ENCODE measurements at places on chromosomes 13 and 19.

GRCh38 chr19:13748169-13748828 is 16.0 kb upstream of the MRI1 start:
- DNase-seq = no peak

GRCh38 chr13:23105051-23105450 is 75.7 kb upstream of the SGCG start:
- DNase-seq = peak; percentile 63

DNA sequence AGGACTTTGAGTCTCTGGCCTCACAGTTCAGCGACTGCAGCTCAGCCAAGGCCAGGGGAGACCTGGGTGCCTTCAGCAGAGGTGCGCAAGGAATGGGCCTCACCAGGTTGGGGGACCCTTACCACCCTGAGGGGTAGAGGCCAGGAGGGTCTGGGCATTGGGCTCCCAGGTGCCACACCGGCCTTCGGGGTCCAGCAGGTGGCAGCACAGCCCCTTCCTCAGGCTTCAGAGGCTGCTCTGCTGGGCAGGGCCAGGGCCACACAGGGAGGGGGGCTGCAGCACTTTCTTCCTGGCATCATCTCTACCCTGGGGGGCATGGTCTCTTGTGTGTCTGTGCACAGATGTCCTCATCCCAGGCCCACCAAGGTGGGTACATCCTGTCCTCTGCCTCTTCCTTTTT is 12.9 kb downstream of the PIN1 start:
- DNase-seq = peak; percentile 52

DNA sequence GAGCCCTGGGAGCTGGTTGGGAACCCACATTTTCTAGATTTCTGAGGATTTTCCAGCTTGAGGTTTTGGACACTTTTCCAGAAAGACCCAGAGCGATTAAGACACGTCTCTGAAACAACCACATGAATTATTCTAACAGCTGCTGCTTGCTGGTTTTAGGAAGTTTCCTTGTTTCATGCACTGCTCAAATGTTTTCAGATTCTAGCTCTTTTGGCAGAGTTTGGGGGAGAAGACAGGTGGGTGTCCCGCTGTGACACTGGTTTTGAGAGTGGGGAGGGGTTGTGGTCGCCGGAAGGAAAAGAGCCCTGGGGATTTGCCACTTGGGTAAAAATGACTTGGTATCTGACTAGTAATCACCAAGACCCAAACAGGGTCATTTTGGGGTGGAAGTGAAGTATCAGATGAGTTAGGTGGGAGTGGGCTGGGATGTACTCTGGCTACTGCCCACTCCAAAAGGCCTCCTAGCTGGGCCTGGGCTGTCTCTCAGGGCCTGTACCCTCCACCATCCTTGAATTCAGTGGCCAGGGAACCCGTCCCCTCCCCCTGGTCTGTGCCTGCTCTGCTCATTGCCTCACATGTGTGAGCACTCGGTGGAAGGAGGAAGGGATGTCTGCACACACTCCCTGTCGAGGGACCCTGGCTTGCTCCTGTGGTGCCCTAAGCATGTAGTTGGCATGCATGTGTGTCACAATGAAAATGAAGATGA is 13.2 kb downstream of the GATAD2A start:
- DNase-seq = no peak

- no peak for DNase-seq
Observed at GRCh38 chr19:14198384-14199376, 7.3 kb downstream of the ADGRL1 start.

DNA sequence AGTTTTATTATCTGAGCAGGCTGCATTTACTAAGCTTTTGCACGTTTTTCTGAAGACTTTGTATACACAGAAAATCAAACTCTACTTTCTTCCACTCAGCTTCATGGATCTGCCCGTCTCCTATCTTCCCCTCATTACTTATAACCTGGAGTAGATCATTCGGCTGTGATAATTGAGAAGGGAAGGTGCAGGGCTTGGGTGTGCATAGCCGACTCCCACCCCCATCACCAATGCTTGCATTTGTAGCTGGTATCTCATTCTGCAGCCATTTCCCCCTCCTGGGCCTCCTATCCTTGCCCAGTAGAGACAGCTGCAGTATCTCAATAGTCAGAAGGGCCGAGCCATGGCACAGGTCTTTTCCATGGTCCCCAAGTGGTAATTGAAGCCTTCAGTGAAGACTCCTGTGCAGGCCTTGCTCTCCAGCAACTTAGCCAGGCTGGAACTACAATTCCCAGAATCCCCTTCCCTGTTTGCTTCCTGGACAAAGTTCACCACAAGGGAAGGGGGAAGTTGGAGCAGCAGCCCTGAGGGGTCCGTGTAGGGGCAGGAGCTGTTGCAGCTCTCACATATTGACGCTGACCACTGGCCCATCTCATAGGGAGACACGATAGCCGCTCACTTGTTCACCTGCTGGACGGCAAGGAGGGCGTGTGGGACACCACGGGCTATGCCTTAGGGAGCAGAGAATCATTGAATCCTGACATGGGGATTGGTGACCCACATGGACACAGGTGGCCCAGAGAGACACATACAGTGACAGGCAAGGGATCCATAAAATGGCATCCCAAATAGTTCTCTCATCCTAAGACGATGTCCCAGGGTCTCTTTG is 2.1 kb upstream of the SIGLEC8 start:
- DNase-seq = peak; percentile 21

- no peak for DNase-seq
Observed at GRCh38 chr13:102276404-102276803, 125.4 kb downstream of the FGF14 start.

- DNase-seq = peak; percentile 10
Observed at GRCh38 chr13:74866101-74866500, 615.9 kb downstream of the TBC1D4 start.

- peak; percentile 72 for DNase-seq
Observed at GRCh38 chr13:100650326-100650725, 24.3 kb downstream of the TMTC4 start.

DNA sequence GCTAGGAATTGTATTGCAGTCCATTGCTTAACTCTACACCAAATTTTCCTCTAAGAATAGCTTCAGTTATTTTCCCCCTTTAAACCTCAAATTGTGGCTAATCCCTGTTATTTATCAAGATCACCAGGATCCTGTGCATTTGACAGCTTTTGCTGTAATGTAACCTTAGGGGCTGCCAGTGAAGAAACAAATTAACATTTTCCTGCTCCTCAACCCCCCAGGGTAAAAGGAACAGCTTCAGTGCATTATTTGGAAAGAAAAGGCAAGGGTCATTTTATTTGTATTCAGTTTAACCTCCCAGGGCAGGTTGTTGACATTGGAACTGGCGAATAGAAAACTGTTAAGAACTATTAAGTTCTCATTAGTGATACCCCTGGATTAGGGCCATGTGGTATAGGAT is 57.0 kb downstream of the PCDH20 start:
- no peak for DNase-seq

DNA sequence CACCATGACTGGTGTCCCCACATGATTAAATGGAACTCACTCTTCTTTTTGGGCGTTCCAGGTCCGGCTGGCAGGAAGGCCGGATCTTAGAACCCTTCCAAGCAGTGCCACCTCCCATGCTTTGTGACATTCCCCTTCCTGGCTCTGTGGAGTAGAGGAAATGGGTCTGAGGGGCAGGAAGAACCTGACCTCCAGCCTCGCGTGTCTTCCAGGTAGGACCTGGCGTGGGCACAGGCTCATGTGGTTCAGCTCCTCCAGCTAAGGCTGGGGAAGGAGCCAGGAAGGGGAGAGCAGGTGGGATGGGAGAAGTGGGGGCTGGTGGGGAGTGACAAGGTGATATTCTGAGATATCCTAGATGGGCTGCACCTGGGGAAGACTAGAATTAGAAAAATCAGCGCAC is 2.1 kb downstream of the TMEM255B start:
- no peak for DNase-seq

GRCh38 chr19:34428549-34429285 is 536 bp downstream of the UBA2 start:
- DNase-seq = peak; percentile 17

GRCh38 chr13:80224468-80224867 is 116.5 kb downstream of the SPRY2 start:
- no peak for DNase-seq

- DNase-seq = peak; percentile 31
Observed at GRCh38 chr13:103839460-103839859, 773.2 kb upstream of the SLC10A2 start.

DNA sequence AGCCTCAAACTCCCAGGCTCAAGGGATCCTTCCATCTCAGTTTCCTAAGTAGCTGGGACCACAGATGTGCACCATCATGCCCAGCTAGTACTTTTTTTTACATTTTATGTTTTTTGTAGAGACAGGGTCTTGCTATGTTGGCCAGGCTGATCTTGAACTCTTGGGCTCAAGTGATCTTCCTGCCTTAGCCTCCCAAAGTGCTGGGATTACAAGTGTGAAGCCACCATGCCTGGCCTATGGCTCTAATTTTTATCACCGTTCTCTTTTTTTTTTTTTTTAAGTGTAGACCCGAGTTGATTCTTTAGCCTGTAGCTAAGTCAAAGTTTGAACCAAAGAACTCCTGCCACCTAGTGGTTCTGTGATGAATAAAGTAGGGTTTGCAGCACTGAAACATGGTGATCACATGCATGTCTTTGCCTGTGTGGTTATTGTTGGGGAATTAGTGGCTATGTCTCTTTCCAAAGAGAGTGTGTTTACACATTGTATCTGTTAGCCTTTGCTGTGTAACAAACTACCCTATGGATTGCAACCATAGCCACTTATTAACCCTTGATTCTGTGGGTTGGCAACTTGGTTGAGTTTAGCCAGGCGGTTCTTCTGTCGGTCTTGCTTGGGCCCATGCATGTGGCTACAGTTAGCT is 11.6 kb downstream of the NFILZ start:
- DNase-seq = peak; percentile 43

- peak; percentile 69 for DNase-seq
Observed at GRCh38 chr13:46387064-46387851, at the start of gene RUBCNL. TSS of gene RUBCNL (minus strand) at chr13:46387252. CDS start at chr13:46372475, 14,777 bp downstream.

DNA sequence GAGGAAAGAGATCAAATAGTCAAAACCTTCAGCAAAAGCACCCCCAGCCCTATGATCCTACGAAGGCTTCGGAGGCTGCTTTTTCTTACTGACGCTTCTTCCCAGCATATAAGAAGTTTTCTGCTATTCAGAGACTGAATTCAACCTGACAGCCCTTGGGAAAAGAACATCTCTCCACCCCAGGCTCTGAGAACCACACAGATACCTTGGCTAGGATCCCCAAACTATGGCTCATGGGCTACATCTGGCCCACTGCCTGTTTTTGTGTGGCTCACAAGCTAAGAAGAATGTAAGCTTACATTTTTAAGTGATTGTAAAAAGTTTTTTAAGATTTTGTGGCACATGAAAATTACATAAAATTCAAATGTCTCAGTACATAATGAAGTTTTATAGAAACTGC is 3.0 kb downstream of the SLC15A1 start:
- no peak for DNase-seq

DNA sequence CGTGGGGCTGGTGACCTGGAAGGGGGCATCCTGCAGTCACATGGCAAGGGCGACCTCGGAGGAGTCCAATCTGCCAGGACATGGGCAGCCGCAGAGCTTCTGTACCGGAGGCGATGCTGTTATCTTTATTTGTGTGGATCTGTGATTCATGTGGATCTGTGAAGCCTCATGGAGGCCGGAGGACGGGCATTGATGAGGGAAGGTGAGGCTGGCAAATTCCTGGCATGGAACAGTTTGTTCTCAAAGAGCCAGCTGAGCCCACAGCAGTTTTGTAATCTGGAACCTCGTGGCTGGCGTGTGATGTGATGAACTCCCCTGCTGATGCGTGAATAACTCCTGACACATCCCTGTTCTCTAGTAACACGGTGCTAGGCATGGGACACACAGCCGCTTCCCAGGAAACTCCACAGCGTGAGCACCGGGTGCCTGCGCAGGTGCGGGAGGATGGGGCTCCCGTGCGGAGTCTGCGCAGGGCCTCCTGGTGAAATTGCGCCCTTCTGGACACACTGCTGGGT is 40.4 kb downstream of the ATP11A start:
- no peak for DNase-seq

GRCh38 chr13:30580852-30581502 is 36.7 kb upstream of the USPL1 start:
- DNase-seq = no peak

GRCh38 chr13:102710261-102710679 is 15.4 kb upstream of the METTL21C start:
- no peak for DNase-seq

- DNase-seq = no peak
Observed at GRCh38 chr19:39351537-39352064, 9.4 kb downstream of the SAMD4B start.

DNA sequence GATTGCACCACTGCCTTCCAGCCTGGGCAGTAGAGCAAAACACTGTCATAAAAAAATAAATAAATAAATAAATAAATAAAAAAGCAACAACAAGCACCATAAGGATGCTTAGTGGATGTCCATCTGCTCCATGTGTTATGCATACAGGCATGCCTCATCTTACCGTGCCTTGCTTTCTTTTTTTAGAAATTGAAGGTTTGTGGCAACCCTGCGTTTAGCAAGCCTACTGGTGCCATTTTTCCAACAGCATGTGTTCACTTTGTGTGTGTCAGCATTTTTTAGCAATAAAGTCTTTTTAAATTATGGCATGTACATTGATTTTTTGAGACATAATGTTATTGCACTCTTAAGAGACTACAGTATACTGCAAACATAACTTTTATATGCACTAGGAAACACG is 68.3 kb downstream of the PEPD start:
- DNase-seq = no peak

DNA sequence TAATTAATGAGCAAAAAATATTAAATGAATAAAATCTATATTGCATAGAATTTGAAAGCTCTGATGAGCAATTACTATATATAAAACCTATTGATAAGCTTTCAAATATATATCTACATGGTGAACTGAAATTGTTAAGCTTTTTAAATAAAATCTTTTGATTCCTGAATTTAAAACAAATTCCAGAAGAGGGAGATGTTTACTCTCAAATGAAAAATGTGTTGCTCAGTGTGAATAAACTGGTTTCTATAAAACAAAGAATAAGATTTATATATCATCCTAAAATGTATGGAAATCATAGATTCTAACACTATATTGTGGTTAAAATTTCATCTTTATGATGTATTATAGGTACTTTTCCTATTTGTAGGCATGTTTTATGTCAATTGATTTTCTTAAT is 171.5 kb upstream of the SLITRK6 start:
- peak; percentile 52 for DNase-seq
